ENCODE measurements at places on chromosomes 13 and 19. TPM values are rescaled to one million over a fixed set of nuclear protein-coding genes. Genes with fewer than 3 reads are reported as not detected.
A peak's percentile ranks its signal among the peaks of the same experiment; 100 is the strongest.

Gene CLEC4G
- total RNA-seq = not detected

DNA sequence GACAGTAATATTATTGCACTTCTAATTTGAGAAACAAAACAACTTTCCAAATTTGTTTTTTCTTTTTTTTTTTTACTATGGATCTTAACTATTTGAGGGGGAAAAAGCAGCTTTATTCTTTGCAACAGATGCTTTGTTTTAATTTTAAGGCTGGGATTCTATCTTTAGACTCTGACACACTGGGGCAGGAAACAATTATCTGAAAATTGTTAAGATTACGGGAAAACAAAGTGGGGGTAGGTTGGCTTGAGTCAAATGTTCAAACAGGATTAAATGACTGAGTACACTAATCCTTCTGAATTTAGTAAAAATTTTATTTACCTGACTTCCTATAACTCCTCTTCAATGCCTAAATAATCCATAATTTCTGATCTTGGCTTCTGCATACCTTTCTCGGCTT is 543.2 kb downstream of the SLITRK6 start:
- no peak for DNase-seq

Gene CBLC
- not detected for total RNA-seq

Gene KLK14
- total RNA-seq = not detected

Gene INSR
- total RNA-seq = 3.6 TPM

Gene MRPL4
- total RNA-seq = 81.6 TPM

- DNase-seq = no peak
Observed at GRCh38 chr19:17420475-17420924, 653 bp downstream of the MVB12A start.

Gene DMKN
- 0.40 TPM for total RNA-seq

- DNase-seq = peak; percentile 1
Observed at GRCh38 chr13:62292714-62293480, 877.2 kb upstream of the PCDH20 start.

GRCh38 chr13:40101708-40102359 is 446.4 kb downstream of the COG6 start:
- no peak for DNase-seq

GRCh38 chr13:108313382-108313781 is 43.9 kb downstream of the TNFSF13B start:
- no peak for DNase-seq

Gene ZNF565
- 6.5 TPM for total RNA-seq

Gene MAMSTR
- total RNA-seq = 0.32 TPM

Gene UQCRFS1
- 47.8 TPM for total RNA-seq

Gene DCT
- total RNA-seq = not detected

DNA sequence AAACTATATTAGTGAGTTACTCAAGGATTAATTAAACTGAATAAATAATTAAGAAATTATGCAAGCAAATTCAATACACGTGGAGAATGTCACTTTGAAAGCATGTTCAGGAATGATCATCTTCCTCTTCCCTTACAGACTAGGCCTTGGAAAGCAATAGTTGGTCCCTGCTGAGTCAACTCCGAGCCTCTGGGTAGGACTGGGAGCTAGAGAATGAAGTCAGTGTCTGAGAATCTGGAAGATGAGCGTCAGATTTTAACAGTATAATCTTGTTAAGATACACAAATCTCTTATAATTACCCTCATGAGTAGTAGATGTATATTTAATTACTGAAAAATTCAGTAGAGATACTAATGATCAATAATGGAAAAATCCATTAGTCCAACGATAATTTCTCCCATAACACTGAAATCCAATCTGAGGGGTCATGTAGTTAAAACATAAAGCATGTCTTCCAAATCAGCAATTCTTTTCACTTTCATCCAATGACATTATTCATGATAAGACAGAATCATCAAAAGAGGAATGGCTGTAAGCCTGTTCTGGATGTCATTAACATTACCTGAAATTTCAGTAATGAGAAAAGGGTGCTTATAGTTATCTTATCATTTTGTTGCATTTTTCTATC is 423.0 kb downstream of the DCT start:
- no peak for DNase-seq

DNA sequence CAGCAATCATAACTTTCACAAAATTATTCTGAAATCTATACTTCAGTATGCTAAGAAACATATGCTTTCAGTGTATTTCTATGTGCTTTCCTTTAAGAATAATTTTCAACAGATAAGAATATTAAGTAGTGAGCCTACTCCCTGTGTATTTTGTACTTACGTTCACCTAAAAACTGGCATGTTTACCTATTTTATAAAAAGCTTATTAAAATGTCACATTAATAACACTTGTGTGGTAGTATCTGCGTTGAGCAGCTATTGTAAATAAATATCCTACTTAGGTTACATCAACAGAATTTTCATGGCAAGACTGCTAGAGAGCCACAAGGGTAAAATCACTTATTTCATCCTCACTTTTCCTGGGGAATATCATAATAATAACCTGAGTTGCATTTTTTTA is 113.4 kb upstream of the SLITRK5 start:
- DNase-seq = no peak

- no peak for DNase-seq
Observed at GRCh38 chr13:35787937-35788336, 311.4 kb upstream of the MAB21L1 start.

DNA sequence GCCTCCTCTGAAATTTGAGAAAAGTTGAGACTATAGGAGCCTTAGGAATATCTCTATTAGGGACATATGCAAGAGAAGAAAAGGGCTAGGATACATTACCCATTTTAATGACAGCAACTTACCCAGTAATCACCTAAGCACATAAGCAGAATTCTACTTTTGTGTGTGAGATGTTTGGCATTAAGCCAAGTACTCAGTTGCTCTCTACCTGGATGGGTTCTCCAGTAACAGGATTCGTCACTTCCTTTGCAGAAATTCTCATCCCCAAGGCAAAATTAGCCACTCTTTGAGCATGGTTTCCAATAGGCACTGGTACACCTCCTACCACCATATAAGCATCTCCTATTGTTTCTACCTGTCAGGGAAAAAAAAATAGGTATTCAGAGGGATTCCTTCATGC is 95.1 kb downstream of the C13orf42 start:
- no peak for DNase-seq

DNA sequence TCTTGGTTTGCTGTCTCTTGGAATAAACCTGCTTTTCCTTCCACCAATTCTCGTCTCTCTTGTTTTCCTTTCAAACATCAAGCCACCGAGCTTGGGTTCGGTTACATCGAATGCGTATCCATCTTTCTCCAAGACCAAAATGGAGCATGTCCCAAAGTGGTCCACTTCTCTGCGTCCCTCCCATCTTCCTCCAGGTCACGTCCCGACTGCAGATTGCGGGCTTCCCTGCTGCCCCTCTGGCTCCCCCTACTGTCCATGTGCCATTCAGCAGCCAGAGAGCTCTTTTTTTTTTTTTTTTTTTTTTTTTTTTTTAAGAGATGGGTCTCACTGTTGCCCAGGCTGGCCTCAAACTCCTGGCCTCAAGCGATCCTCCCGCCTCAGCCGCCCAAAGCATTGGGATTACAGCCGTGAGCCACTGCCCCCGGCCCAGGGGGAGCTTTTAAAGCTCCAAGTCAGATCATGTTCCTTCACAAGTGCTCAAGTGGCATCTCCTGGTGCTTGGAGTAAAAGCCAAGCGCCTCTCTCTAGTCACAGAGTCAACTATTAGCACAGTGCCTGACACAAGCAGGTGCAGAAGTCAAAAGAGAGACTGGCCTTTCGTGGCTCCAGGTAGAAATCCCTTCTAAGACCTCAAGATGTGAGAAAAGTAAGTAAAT is 10.0 kb downstream of the COL5A3 start:
- DNase-seq = peak; percentile 58

- DNase-seq = no peak
Observed at GRCh38 chr19:12194827-12195731, 32.2 kb downstream of the ZNF136 start.

DNA sequence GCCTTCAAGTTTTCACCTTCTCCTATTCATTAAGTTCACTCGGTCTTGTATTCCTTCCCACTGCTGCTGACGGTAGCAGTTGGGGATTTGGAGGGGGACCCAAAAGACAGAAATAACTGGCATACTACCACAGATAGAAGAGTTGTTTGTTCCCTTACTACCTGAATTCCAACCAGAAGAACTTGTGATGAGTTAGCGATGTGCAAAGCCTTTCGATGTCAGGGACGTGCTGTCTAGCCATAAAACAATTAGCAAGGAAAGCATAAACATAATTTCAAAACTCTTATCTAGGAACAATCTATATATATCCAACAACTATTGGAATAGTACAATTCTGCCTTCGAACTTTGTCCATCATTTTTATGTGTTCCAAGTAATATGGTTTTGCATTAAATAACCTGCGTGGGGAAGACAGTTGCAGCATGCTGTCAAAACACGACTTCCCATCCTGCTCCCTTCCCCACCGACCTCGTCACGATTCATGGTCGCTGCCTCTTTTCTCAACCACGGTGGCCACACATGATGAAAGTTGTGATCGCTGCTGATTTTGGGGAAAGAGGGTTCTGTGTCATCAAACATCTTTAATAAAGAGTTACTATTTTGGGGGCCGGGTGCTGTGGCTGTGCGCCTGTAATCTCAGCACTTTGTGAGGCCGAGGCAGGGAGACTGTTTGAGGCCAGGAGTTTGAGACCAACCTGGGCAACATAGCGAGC is 3.8 kb upstream of the SLC7A9 start:
- DNase-seq = no peak

Gene ZNF738
- 4.2 TPM for total RNA-seq

- DNase-seq = no peak
Observed at GRCh38 chr19:46945694-46946489, 73.7 kb upstream of the NPAS1 start.

GRCh38 chr13:27526516-27526915 is 76.2 kb upstream of the MTIF3 start:
- DNase-seq = no peak

Gene GRIK5
- not detected for total RNA-seq

DNA sequence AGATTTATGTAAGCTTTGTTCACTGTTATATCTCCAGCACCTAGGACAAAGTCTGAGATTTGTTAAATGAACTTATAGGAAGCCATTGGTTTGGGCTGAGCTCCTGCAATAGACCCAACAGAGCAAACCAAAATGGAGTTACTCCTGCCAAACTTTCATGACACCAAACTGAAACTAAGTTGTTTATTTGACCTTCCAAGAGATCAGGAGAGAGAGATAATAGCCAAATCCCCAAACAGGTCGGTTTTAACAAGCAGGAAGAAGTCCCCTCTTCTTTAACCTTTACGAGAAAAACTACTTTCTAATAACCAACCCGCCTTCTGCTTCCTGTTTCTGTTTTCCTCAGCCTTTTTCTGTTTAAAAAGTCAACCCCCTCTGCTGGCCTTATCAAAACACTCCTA is 54.9 kb upstream of the ATP12A start:
- no peak for DNase-seq

GRCh38 chr13:40589285-40590109 is 76.9 kb downstream of the FOXO1 start:
- DNase-seq = no peak

Gene ZNF256
- total RNA-seq = not detected

Gene ERFL
- total RNA-seq = not detected

GRCh38 chr19:12667731-12668302 is 1.2 kb downstream of the WDR83 start:
- no peak for DNase-seq

DNA sequence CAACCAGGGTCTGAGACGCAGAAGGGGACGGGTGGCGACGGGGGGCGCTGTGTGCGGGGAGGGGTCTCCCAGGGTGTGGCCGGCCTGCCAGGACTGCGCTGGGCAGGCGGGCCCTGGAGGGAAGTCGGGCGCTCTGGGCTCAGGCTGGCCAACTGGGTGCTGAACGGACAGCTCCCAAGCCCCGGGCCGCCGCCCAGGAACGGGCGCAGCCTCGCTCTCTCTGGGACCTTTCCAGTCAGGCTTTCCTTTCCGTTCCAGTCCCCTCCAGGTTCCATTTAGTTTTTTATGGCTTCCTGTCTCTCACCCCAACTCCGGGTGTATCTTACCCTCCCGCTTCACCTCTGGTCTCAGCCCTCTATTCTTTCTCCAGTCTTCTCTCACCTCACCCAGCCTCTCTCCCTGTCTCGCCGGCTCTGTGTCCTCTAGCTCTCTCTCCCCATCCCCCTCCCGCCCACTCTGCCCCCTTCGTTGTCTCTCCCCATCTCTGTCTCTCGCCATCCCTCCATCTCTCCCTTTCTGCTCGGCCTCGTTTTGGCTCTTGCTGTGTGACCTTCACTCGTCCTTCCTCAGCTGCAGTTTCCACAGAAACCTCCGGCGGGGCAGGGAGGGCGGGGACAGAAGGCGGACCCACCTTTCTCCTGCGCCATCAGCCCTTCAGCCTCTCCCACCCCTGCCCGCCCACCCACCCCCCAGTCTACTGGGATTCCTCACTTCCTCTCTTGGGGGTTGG is 3.3 kb upstream of the ATP1A3 start:
- DNase-seq = peak; percentile 33

DNA sequence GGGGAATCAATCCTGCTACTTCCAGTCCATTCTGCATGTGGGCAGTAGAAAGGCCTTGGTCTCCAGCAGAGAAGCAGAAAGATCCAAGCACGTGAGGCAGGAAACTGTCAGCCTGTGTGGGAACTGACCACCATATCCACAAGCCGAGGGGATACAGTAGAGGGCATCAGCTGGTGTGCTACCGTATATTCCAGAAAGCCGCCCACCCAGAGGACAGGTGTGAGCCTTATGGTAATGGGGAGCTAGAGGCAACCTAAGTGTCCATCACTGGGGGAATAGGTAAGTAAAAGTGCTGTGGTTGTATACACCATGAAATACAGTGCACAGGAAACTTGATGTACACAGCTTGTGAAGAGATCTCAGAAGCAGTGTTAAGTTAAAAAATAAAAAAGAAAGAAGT is 2.8 kb upstream of the IFNL1 start:
- no peak for DNase-seq

- DNase-seq = no peak
Observed at GRCh38 chr19:30479231-30479630, 107.0 kb downstream of the ZNF536 start.

Gene RELB
- total RNA-seq = 12.5 TPM

Gene NTF4
- not detected for total RNA-seq

Gene KCNC3
- total RNA-seq = 0.27 TPM

DNA sequence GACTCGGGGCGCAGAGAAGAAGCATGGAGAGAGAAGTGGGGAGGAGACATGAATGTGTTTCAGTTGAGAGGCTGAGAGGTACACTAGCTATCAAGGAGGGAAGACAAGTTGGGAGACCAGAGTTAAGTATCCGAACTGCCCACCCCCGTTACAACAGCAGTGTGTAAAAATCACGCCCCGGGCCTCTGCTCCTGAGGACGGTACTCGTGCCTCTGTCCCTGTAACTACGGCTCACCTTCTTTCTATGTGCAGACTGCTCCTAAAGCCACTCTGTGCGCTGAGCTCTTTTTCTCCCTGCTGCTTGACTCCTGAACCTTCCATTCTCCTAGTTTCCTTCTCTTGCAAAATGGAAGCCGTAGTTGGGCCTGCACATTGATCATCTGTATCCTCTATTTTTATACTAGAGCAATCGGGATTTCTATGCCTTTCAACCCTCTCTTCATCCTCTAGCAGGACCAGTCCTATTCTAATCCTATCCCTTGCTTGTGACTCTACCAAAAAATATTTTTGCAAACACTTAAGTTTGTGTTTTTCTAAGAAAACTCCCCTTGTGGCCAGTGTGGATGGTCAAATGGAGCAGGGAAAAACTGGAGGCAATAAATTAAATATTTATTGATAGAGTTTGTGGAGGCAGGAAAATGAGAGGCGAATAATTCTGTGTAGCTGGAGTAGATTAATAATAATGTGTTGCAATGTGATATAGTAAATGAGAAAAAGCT is 569 bp downstream of the POLR1D start:
- DNase-seq = no peak

Data from NCI-H460 (cell line).